Stimulated activated CD4-positive, alpha-beta T cell treated with anti-CD3 and anti-CD28 coated beads, Interleukin-4, amount 100 ng/mL, for 4 hours (primary cell): ENCODE measurements at places on chromosomes 2 and 18.

DNA sequence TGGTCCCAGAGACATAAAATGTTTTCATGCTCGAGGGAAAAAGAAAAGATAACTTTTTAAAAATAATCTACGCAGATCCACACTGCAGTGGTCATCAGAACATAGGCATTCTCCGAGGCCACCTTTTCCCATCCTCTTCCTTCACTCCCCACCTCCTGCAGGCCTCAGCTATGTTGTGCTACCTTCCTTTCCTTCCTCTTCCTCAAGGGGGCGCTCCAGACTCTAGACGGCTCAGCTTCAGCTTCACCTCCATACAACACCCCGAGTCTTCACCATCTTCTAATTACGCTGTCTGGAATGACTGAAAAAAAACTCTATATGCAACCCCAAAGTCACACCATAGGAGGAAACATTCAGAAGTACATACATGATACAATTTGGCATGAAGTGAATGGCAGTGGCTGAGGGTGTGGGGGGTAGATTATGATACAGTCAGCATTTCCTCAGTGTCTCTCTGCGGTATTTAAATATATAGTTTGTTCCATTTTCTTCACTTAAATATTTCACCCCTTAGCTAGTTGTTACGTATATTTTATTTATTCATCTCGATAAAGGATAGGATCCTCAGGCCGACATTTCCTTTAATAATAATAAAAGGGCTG lies 583.6 kb downstream of the IRS1 start:
- peak; percentile 21 for DNase-seq

GRCh38 chr2:74093426-74093825 lies 54.3 kb downstream of the BOLA3 start:
- no peak for DNase-seq

GRCh38 chr18:26768385-26768784 lies 97.1 kb downstream of the AQP4 start:
- no peak for DNase-seq

DNA sequence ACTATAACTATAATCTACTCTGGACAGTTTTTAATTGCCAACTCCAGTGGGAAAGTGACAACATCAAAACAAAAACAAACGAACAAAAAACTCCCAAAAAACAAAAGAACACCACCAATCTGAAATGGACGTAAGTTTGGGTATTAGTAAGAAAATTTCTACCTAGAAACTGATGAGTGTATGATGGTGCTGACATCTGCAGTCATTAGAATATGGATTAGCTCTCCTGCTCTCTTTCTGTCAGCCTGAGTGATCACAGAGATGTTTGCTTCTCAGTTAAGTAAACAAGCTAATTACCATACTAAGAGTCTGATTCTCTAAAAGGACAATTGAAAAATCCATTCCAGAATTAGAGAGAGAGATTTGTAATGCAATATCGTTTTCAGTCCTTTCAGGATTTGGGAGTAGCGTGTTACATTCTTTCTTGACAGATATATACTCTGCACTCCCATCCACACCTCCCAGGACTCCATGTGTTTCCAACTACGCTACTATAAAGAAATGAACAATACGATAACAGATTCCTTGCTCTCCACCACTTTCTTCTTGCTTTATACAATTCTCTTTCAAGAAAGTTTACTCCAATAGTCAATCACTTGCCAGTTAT lies 1347.4 kb upstream of the PIK3C3 start:
- DNase-seq, result no peak

- peak; percentile 65 for DNase-seq
Measured at GRCh38 chr2:136305517-136306192, 187.7 kb upstream of the CXCR4 start.

DNA sequence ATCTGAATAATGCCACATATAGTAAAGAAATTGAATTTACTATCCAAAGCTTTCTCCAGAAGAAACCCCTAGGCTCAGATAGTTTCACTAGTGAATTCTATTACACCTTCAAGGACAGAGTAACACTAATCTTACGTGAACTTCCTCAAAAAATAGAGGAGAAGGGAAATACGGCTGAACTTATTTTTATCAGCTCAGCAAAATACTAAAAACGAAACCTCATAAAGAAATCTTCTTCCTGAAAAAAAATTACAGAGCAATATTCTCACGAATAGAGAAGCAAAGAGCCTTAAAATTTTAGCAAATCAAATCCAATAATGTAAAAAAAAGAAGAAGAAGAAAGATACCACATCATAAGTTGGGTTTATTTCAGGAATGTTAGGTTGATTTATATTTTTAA lies 14.7 kb downstream of the CAPN13 start:
- no peak for DNase-seq
